ENCODE measurements at places on chromosomes 4 and X. TPM values are rescaled to one million over a fixed set of nuclear protein-coding genes. Genes with fewer than 3 reads are reported as not detected.

DNA sequence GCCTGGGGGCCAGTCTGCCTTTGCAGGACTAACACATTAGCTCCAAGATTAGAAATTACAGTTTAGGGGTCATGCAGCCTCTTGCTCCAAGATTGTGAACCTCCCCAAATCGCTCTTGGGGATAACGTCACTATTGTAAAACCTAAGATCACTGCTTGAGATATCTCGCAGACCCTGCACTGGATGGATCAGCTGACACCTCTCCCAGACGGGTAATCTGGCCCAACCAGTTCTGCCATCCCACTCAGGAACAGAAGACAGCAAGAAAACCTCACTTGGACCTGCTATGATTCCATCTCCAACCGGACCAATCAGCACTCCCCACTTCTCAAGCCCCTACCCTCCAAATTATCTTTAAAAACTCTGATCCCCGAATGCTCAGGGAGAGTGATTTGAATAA is 431.2 kb downstream of the GPM6A start:
- no peak overlapping the region for H3K4me3 ChIP-seq
- H3K36me3 ChIP-seq, result peaks cover 19% of the 10 kb centered on the region
- no peaks in the 10 kb centered on the region for H3K27me3 ChIP-seq
- peaks cover 27% of the 10 kb centered on the region for H3K4me1 ChIP-seq

The IQCM gene
- not detected for total RNA-seq

GRCh38 chr4:176883108-176883550 is 90.4 kb upstream of the VEGFC start:
- peak overlapping the region; percentile 39 for H3K4me3 ChIP-seq
- peaks cover 22% of the 10 kb centered on the region for H3K4me1 ChIP-seq
- DNase-seq, result no peak
- no peaks in the 10 kb centered on the region for H3K27me3 ChIP-seq
- H3K27ac ChIP-seq, result peak overlapping the region; percentile 43

GRCh38 chr4:88054901-88055300 is 47.5 kb downstream of the PKD2 start:
- no peak overlapping the region for H3K4me3 ChIP-seq
- no peaks in the 10 kb centered on the region for H3K27me3 ChIP-seq
- H3K4me1 ChIP-seq, result no peaks in the 10 kb centered on the region
- no peak overlapping the region for H3K27ac ChIP-seq
- peaks cover 43% of the 10 kb centered on the region for H3K36me3 ChIP-seq
- no peak for DNase-seq

The MAGEC2 gene
- total RNA-seq, result not detected

DNA sequence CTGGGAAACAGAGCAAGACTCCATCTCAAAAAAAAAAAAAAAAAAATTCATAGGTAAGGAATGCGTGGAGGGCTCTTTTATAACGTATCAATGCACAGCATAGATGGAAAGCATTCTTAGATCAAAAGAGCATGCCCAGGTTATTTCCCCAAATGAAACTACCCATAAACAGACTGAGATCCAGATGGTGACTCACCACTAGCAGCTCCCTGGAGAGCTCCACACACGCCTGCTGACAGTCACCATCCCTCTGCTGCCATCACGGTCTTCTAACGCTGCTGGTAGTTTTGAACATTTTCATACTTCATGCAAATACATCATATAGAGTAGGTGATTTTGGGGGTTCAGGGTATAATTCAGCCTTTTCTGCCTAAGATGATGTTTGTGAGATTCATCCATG is 136.9 kb downstream of the ASMT start:
- no peak overlapping the region for H3K4me3 ChIP-seq
- no peak for DNase-seq
- H3K27ac ChIP-seq, result no peak overlapping the region
- H3K27me3 ChIP-seq, result no peaks in the 10 kb centered on the region

DNA sequence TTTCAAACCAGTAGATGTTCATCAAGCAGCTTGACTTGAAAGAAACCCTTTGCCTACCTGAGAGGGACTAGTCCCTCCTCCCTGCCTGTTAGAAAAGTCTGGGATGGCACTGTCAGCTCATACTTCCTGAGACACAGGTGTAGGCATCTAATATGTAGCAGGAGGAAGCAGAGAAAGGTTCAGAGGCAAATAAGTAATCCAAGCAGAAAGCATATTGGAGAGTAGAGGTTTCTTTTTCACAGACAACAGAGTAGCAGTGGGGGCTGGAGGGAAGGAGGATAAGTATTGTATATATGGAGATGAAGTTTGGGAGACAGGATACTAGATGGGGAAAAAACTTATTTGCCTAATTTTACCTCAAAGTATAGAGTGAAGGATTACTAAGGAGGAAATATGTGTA is 81.5 kb downstream of the FNIP2 start:
- no peaks in the 10 kb centered on the region for H3K4me1 ChIP-seq
- H3K36me3 ChIP-seq, result peaks cover 1% of the 10 kb centered on the region
- H3K27me3 ChIP-seq, result no peaks in the 10 kb centered on the region
- no peak for DNase-seq
- no peak overlapping the region for H3K4me3 ChIP-seq
- H3K27ac ChIP-seq, result no peak overlapping the region

DNA sequence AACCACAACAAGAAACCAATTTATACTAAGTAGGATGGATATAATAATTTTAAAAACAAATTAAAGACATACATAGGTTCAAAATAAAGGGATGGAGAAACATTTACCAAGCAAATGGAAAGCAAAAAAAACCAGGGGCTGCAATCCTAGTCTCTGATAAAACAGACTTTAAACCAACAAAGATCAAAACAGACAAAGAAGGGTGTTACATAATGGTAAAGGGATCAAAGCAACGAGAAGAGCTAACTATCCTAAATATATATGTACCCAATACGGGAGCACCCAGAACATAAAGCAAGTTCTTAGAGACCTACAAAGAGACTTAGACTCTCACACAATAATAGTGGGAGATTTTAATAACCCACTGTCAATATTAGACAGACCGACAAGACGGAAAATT is 66.6 kb downstream of the ATRX start:
- H3K27me3 ChIP-seq, result no peaks in the 10 kb centered on the region
- peaks cover 5% of the 10 kb centered on the region for H3K36me3 ChIP-seq
- peaks cover 6% of the 10 kb centered on the region for H3K4me1 ChIP-seq
- no peak for DNase-seq
- no peak overlapping the region for H3K4me3 ChIP-seq
- no peak overlapping the region for H3K27ac ChIP-seq

GRCh38 chrX:37641859-37642258 is 43.7 kb upstream of the XK start:
- no peak for DNase-seq
- H3K27me3 ChIP-seq, result no peaks in the 10 kb centered on the region
- no peaks in the 10 kb centered on the region for H3K36me3 ChIP-seq
- H3K4me1 ChIP-seq, result no peaks in the 10 kb centered on the region
- no peak overlapping the region for H3K4me3 ChIP-seq

DNA sequence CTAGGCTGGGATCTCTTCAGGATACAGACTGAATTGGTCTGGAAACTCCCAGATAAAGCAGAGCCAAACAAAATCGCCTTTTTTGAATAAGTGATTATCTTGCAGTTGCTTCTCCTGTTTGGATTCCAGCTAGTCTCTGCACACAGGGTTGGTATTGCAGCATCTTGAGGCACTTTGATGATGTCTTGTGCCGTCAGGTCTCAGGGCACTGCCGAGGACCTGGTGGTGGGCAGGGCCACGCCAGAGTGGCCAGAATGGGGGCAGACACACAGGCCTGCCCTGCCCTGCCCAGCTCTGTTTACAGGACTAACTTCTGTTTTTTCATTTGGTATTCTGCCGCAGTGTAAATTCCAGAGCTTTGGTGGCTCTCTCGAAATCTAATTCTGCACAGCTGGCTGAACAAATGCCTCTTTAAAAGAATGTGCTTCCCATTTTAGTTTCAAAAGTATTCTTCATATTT is 276.1 kb downstream of the NR3C2 start:
- H3K27me3 ChIP-seq, result peaks cover 14% of the 10 kb centered on the region
- no peak overlapping the region for H3K4me3 ChIP-seq
- DNase-seq, result no peak
- no peaks in the 10 kb centered on the region for H3K36me3 ChIP-seq
- H3K4me1 ChIP-seq, result no peaks in the 10 kb centered on the region

DNA sequence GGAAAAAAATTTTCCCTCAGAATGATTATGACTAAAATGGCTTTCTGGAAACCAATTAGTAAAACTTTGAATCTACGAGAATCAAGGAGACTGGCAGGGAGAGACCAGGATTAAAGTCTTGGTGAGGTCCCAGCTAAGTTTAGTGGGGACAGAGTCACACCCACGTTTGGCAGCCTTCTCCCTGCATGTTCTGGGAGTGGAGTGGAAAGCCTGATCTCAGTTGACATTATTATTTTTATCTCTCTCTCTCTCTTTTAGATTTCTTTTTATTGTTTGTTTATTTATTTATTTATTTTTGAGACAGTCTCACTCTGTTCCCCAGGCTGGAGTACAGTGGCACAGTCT is 67.8 kb downstream of the MED28 start:
- no peaks in the 10 kb centered on the region for H3K36me3 ChIP-seq
- no peak overlapping the region for H3K4me3 ChIP-seq
- no peak for DNase-seq
- H3K27ac ChIP-seq, result no peak overlapping the region
- peaks cover 3% of the 10 kb centered on the region for H3K27me3 ChIP-seq

DNA sequence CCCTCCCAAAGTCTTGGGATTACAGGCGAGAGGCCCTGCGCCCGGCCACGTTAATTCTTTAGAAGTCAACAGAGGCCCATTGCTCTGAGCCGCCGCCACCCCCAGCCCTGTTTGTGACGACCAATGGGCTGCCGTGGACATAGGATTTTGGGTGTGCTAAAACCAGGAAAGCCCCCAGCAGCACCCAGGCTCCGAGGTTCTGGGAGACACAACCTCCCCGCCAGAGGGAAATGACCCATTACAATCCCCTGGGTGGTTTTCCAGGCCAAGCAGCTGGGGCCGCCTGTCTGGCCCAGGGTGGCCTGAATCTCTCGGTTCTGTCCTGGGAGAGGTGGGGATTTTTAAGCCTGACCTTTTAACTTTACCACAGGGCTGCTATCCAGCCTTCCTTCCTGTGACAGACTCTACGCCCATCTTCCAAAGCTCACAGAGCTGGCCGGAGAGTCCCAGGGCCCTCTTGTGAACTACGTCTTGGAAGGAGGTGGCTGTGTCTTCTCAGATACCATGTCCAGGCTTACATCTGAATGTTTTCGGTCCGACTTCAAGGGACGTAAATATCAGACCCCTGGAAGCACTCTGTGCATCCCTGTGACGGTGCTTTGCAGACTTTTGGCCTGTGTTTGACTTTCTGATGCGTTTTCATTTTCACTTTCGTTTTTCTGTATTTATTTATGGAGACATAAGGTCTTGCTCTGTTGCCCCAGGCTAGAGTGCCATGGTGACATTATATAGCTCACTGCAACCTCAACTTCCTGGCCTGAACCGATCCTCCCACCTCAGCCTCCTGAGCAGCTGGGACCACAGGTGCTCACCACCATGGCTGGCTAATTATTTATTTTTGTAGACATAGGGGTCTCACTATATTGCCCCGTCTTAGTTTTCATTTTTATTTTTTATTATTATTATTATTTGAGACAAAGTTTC is 36.0 kb downstream of the P2RY8 start:
- DNase-seq, result peak; percentile 66
- H3K36me3 ChIP-seq, result no peaks in the 10 kb centered on the region
- H3K27me3 ChIP-seq, result no peaks in the 10 kb centered on the region
- no peak overlapping the region for H3K4me3 ChIP-seq

DNA sequence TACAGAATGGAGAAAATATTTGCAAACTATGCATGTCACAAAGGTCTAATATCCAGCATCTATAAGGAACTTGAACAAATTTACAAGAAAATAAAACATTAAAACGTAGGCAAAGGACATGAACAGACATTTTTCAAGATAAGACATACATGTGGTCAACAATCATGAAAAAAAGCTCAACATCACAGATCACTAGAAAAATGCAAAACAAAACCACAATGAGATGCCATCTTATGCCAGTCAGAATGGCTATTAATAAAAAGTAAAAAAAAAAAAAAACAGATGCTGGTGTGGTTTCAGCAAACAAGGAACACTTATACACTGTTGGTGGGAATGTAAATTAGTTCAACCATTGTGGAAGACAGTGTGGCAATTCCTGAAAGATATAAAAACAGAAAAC is 75.8 kb upstream of the IL13RA2 start:
- DNase-seq, result no peak
- no peaks in the 10 kb centered on the region for H3K4me1 ChIP-seq
- no peak overlapping the region for H3K4me3 ChIP-seq
- H3K27me3 ChIP-seq, result no peaks in the 10 kb centered on the region

The CT45A2 gene
- not detected for total RNA-seq

- no peaks in the 10 kb centered on the region for H3K36me3 ChIP-seq
- H3K27ac ChIP-seq, result peak overlapping the region; percentile 87
- no peaks in the 10 kb centered on the region for H3K27me3 ChIP-seq
- DNase-seq, result no peak
- H3K4me3 ChIP-seq, result peak overlapping the region; percentile 2
- H3K4me1 ChIP-seq, result peaks cover 37% of the 10 kb centered on the region
These were observed 553.3 kb upstream of the MAGEB2 start for GRCh38 chrX:29662101-29662500.

GRCh38 chr4:170339522-170339921 is 249.8 kb upstream of the AADAT start:
- H3K4me1 ChIP-seq, result no peaks in the 10 kb centered on the region
- H3K4me3 ChIP-seq, result no peak overlapping the region
- H3K27me3 ChIP-seq, result no peaks in the 10 kb centered on the region
- no peak overlapping the region for H3K27ac ChIP-seq

GRCh38 chr4:17578482-17578891 is 1.5 kb downstream of the LAP3 start:
- peak overlapping the region; percentile 78 for H3K27ac ChIP-seq
- no peaks in the 10 kb centered on the region for H3K27me3 ChIP-seq
- no peak for DNase-seq
- peaks cover 27% of the 10 kb centered on the region for H3K4me1 ChIP-seq
- peaks cover 2% of the 10 kb centered on the region for H3K36me3 ChIP-seq
- H3K4me3 ChIP-seq, result peak overlapping the region; percentile 87

The BMX gene
- not detected for total RNA-seq

The POU4F2 gene
- total RNA-seq, result not detected

DNA sequence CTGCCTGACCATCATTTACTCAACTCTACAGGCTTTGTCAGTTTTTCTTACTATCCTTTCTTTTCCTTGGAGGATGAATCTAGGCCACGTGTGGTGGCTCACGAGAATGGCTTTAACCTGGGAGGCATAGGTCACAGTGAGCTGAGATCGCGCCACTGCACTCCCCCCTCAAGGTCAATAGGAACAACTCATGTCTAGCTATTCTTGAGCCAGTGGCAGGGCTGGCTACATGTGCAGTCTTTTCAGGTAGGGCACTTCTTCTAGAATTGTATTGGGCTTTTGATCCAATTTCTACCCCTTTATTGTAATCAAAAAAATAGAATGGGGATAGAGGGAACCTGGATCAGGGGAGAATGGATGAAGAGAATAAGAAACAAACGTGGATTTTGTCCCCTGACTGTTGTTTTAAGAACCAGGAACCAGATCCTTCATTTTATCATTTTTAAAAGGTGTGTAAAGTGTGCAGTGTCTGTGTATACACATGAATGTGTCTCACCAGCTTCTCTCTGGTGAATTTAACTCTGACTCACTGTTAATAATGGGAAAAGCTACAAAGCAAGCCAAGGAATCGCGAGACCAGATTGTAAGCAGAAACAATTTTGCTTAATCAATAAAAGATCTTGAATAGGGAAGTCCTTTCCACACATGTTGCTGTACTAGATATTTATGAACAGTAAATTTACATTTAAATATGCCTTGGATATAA is 283.9 kb upstream of the GPC4 start:
- peaks cover 17% of the 10 kb centered on the region for H3K4me1 ChIP-seq
- peaks cover 3% of the 10 kb centered on the region for H3K27me3 ChIP-seq
- no peak overlapping the region for H3K4me3 ChIP-seq
- H3K27ac ChIP-seq, result no peak overlapping the region
